ENCODE measurements at places on chromosomes 13 and 19.

GRCh38 chr19:16226184-16226591 is 28.5 kb downstream of the AP1M1 start:
- DNase-seq = no peak

GRCh38 chr19:52948025-52948770 is 14.5 kb downstream of the ZNF816 start:
- DNase-seq = no peak

GRCh38 chr19:1087813-1088415 is 7.3 kb downstream of the POLR2E start:
- DNase-seq = peak; percentile 65

- no peak for DNase-seq
Observed at GRCh38 chr13:77477299-77477848, 58.1 kb upstream of the SCEL start.

- no peak for DNase-seq
Observed at GRCh38 chr13:46526740-46527139, 26.2 kb upstream of the LRCH1 start.

DNA sequence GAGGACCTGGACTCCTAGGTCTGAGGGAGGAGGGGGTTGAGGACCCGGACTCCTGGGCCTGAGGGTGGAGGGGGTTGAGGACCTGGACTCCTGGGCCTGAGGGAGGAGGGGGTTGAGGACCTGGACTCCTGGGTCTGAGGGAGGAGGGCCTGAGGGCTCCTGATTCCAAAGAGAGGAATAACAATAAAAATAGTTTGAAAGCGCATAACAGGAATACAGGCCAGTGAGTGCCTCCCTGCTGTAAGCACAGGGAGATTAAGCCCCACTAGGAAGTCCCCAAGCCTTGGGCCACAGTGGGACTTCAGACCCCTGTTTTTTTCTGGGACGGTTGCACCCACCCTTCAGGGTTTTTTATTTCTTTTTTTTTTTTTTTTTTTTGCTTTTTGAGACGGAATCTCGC is 1.2 kb upstream of the SBK2 start:
- no peak for DNase-seq

- no peak for DNase-seq
Observed at GRCh38 chr13:30763786-30764413, 28.6 kb downstream of the ALOX5AP start.

DNA sequence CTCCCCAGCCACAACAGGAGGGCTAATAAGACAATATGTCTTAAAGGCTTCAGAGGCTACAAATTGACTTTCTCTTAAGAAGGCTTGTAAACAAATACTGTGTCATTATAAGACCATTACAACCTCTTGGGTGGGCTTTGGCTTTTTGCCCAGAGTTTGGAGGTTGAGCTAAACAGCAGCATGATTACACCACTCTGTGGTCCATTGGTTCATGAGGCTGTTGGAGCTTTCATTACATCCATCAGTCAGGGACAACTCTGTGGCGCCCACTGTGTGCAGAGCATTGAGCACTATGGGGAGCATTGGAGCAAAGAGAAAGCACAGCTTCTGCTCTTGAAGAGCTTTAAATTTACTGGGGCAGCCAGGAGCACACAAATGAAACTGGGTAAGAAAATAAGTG is 75.9 kb downstream of the TNFSF11 start:
- DNase-seq = no peak

DNA sequence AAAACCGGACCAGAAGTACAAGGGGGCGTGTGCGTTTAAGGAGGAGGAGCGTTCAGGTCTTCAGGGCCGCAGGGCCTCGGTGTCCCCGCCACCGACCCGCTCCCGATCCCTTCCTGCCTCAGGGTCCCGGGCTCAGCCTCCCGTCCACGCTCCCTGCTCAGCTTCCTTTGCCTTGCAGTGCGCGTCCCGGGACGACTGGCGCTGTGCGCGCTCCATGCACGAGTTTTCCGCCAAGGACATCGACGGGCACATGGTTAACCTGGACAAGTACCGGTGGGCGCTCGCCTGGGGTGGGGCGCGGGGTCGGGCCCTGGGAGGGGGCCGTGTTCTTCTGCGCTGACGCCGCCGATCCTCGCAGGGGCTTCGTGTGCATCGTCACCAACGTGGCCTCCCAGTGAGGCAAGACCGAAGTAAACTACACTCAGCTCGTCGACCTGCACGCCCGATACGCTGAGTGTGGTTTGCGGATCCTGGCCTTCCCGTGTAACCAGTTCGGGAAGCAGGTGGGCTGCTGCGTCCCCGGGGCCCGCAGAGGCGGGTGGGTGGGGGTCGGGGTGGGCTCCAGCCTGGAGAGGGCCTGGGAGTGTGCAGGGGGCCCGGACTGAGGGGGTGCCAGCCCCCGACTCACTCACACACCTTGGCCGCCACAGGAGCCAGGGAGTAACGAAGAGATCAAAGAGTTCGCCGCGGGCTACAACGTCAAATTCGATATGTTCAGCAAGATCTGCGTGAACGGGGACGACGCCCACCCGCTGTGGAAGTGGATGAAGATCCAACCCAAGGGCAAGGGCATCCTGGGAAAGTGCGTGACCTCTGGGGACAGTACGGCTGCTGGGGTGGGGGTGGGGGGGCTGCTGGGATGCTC is 1.4 kb downstream of the GPX4 start:
- no peak for DNase-seq

- DNase-seq = no peak
Observed at GRCh38 chr13:112893570-112894422, 75.2 kb upstream of the MCF2L start.

GRCh38 chr13:112978561-112979405 is 9.8 kb downstream of the MCF2L start:
- no peak for DNase-seq

DNA sequence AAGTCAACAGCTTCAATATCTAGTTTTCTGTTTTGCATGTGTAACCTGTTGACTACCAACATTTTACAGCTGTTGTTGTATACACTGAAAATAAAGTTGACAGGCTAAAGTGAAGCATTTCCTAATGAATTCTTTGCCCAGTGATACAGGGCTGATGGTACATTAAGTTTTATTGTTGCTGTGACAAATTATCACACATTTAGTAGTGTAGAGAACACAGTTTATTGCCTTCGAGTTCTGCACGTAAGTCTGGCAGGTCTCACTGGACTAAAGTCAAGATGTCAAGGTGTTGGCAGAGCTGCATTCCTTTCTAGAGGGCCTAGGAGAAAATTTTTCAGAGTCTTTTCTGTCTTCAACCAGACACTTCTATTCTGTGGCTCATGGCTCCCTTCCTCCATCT is 184.2 kb downstream of the SLITRK6 start:
- DNase-seq = no peak

DNA sequence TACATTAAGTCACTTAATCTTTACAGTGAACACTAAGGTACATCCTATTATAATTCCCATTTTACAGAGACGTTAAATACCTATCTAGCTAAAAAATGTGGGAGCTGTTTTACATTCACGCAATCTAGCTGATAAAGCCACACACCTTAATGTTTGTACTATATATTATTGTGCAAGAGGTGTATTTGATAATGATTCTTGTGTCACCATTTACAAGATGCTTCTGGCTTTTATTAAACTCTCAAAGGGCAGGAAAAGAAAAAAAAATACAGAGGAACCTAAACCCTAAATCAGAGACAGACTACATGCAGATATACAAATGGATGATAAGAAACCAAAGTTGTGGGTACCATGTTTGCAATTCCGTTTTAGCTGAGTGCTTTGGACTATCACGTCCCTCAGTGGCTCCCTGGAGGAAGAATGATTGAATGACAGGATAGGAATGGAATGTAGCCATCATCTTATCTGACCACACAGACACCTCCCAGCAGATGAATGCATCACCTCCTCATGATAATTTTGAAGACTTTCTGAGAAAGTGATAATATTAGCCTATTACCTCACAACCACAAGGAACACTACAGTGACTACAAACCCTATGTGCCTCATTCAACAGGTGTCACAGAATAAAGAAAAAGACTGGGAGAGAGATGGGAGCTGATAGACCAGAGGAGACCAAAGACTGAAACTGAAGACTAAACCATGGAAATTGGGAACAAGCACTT is 230.5 kb upstream of the SERP2 start:
- no peak for DNase-seq

DNA sequence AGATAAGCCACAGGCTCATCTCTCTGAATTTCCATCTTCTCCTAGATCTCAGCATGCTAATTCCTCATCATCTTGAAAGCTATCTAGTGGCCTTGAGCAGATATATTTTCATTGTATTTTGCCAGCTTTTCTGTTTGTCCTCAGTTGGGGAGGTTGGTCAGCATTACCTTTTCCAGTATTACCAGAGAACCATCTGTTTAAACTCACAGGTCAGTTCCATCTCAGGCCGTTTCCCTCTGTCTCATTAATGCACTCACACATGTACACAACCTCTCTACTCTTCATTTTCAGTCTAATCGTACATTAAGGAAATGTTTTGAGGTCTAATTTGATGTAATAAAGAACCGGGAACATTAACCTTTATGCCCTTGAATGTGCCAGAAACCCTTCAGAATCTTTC is 29.7 kb downstream of the USPL1 start:
- no peak for DNase-seq

DNA sequence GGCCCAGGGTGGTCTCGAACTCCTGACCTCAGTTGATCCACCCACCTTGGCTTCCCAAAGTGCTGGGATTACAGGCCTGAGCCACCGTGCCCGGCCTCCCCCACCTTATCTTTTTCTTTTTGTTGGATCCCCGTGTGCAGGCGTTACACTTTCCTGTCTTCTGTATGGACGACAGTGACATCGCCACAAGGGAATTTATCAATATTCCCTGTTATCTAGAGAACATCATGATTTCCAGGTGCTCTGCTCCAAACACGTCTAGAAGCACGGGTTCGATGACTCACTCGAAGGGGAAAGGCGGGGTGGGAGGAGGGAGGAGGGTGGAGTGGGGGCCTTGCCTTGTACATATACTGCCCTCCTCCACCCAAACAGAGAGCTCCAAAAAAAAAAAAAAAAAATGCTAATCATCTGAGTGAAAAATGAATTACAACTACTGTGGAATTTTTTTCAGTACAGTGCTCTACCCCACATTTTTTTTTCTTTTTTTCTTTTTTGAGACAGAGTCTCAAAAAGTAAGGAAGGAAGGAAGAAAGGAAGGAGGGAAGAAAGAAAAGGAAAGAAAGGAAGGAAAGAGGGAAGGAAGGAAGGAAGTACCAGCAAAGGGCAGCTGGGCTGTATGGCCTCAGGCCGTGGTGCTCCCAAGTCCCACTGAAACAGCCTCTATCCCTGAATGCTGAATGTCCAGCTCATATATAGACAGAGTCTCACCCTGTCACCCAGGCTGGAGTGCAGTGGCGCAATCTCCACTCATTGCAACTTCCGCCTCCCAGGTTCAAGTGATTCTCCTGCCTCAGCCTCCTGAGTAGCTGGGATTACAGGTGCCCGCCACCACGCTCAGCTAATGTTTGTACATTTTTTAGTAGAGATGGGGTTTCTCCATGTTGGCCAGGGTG is 36.8 kb downstream of the INSR start:
- DNase-seq = no peak
